Brain microvascular endothelial cell (primary cell): ENCODE measurements at places on chromosomes 3 and 15.

- DNase-seq = no peak
Measured at GRCh38 chr3:15845475-15845874, 47.7 kb upstream of the ANKRD28 start.

DNA sequence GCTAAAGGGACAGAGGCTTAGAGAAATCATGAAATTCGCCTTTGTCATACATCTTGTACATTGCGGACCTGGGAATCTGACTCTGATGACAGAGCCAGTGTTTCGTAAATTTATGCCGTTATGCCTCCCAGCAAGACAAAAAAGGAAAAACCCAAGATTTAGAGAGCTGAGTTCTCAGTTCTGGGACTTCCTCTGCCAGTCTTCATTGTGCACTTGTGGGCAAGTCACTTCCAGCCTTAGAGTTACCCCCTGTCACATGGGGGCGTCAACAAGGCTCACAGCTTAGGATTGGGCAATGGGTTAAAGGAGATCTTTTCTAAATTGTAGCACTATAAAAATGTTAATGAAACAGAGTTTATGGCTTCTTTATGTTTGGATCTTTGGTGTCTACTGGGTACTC lies 41.9 kb upstream of the MITF start:
- DNase-seq = no peak

DNA sequence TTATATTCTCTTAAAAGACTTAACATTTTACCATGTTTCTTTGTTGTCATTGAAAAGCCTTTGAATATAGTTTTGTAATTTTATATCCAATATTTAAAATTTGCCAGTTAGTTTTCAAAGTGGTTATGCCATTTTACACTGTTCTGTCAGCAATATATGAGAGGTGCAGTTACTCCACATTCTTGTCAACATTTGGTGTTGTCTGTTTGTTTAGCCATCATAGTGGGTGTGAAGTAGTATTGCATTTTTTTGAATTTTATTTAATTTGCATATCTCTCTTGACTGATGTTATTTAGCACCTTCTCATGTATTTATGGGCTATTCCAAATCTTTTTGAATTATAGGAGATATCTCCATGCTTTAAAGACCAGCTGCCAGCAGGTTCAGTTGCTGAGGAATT lies 40.4 kb downstream of the LRRC28 start:
- DNase-seq = no peak

DNA sequence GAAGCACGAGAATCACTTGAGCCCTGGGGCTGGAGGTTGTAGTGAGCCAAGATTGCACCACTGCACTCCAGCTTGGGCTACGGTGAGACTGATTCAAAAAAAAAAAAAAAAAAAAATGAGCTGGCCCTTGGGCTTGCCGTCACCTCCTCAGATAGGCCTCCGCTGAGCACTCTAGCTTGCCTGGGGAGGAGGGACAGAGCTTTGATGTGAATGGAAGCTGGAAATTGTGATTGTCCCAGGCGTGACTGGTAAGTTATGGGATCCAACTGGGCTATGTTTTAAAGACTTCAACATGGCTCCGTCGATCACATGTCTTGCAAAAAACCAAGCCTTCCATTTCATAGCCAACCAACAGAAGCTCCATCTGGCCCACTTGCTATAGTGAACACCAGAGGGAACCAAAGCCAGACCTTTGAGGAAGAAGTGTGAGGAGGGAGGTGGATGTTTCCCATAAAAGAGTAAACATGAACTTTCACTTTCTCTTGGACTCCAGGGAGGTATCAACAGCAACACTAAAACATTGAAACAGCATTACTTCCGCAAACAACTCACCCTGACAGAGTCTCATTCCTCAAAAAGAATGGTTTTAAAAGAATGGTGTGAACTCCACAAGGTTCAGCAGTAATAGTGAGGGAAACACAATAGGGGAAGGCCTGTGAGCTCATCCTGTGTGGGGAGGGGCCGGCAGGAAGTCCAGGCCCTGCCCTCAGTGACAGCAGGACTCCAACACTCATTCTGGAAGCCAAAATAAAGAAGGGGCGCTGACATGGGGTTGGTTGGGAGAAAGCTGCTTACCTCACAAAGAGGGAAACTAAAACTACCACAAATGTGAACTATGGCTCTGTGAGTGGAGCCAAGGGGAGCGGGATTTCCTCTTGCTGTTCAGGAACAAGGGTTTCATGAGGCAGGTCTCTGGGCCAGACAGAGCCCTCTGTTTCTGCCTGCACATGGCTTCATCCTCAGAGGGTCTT lies 59.2 kb upstream of the IL12A start:
- peak; percentile 81 for DNase-seq

DNA sequence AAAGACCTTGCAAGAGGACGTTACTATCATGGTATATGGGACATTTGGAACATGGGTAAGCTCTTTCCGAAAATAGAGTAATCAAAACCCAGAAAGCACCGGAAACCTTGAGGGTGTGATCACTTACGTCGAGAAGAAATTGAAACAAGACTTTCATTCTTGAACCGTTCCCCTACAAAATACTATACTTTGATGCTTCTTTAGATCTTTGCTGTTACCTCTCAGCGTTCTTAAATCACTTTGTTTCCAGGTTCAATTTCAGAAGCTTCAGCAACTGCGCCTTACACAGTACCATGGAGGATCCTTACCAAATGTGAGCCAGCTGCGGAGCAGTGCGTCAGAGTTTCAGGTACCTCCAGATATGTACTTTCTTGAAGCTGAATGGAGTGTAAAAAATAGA lies 10.1 kb downstream of the CRTC3 start:
- no peak for DNase-seq

DNA sequence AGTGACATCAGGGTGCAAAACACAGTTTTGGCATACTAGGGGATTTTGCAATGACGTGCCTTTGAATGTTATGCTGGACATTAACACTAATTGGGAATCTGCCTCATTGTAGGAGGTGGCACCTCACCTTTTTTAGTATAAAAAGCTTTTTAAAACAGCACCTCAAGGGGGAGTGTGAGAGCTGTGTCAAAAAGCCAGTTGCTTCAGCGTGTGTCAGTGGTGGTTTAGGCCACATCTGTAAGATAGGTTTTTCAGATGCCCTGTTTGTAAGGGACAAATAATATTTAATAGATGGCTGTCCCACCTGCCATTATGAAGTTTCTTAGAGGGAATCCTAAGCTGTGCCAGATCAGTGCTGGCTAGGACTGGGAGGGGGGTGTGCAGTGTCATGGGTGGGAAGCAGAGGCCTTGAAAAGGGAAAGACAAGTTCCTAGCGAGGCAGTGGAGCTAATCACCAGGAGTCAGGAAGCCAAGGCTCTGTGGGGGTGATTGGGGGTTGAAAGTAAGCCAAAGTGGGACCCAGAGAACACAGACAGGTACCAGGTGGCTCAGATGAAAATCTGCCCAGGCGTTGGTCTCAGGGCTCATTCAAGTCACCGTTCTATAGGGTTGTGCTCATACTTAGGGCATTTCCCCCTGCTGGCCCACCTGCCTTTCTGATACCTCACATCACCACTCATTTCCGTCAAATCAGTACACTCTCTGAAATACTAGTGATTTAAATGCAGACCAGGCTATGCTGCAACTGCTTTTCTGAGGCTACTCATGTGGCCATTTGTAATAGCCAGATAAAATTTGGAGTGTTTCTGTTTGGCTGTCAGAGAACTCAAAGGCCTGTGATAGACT lies 120.5 kb downstream of the BBX start:
- DNase-seq = no peak

DNA sequence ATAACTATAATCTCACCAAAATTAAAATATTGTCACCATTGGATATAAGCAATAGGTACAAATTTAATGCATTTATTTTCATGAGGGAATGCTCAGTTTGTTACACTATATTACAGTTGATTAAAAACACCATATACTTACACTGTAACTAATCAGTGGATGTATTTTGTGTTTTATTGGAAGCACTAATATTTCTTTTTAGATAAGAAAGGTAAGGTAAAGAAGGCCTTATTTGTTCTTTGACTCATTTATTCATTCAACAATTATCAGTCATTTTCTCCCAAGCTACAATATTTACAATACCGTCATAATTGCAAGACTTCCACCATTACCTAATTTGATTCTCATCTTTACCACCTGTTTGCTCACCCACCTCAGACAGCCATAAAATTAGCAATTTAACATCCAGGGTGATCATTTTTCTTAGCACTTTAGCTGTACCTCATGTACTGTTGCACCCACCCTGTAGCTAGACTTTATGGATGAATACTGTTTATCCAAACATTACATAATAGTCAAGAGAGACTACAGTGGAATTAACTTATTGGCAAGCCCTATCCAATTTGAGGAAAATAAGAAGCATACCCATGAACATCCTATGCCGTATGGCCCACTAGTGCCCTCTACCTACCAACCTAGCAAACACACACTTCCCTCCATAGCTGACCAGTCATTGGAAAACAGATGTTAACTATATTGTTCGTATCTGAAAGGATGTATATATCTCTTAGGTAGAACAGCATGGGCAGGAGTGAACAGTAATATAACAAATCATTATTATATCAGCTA lies 229.6 kb downstream of the BBX start:
- peak; percentile 42 for DNase-seq

GRCh38 chr15:99146661-99147060 lies 41.8 kb downstream of the SYNM start:
- DNase-seq = no peak

GRCh38 chr15:88247914-88248313 lies 8.6 kb downstream of the NTRK3 start:
- no peak for DNase-seq

- DNase-seq = no peak
Measured at GRCh38 chr15:58864602-58865424, 68.7 kb downstream of the SLTM start.

GRCh38 chr3:68274286-68274685 lies 619.9 kb upstream of the SUCLG2 start:
- no peak for DNase-seq

DNA sequence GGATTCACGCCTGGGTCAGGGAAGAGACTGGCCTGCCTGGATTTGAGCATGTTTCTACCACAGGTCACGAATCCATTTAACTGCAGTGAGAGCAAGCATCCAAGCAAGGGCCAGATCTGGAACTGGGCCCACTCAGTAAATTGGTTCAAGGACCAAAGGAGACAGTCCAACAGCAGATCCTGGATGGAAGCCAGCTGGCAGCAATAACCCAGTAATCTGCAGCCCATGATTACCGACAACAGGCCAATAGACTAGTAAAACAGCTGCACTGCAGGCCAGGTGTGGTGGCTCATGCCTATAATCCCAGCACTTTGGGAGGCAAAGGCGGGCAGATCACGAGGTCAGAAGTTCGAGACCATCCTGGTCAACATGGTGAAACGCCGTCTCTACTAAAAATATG lies 11.8 kb downstream of the SAMD7 start:
- no peak for DNase-seq

DNA sequence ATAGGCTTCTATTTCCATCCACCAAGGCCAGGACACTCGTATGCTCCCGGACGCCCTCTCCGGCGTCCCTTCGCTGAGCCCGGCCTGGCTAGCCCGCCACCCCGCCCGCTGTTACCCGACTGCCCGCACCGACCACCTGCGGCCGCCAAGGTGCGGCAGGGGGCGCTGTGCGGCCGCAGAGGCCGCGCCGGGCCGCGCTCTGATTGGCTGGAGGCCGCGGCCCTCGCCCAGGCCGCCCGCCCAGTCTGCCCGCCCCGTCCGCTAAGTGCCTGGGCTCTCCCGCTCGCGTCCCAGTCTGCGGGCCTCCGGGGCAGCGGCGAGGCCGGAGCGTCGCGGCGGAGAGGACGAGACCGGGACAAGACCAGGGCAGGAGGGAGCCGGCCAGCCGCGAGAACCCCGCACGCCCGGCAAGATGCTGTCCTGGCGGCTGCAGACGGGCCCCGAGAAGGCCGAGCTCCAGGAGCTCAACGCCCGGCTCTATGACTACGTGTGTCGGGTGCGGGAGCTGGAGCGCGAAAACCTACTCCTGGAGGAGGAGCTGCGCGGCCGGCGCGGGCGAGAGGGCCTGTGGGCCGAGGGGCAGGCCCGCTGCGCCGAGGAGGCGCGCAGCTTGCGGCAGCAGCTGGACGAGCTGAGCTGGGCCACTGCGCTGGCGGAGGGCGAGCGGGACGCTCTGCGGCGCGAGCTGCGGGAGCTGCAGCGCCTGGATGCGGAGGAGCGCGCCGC lies at the start of gene SYNM:
Gene SYNM, plus strand, starts transcription at position 293 of the 726 bp plus-strand sequence. Its CDS starts 120 bp downstream, at position 413.
- DNase-seq = peak; percentile 39
